ENCODE measurements at places on chromosomes 4 and X.

- DNase-seq, result no peak
Observed at GRCh38 chr4:184434501-184435066, 39.8 kb downstream of the IRF2 start.

- DNase-seq, result no peak
Observed at GRCh38 chr4:123952530-123953274, 556.1 kb downstream of the SPRY1 start.

GRCh38 chr4:137800861-137801260 lies 268.6 kb upstream of the PCDH18 start:
- DNase-seq, result no peak

GRCh38 chr4:82739287-82740190 lies 59.1 kb downstream of the SCD5 start:
- DNase-seq, result peak; percentile 78

DNA sequence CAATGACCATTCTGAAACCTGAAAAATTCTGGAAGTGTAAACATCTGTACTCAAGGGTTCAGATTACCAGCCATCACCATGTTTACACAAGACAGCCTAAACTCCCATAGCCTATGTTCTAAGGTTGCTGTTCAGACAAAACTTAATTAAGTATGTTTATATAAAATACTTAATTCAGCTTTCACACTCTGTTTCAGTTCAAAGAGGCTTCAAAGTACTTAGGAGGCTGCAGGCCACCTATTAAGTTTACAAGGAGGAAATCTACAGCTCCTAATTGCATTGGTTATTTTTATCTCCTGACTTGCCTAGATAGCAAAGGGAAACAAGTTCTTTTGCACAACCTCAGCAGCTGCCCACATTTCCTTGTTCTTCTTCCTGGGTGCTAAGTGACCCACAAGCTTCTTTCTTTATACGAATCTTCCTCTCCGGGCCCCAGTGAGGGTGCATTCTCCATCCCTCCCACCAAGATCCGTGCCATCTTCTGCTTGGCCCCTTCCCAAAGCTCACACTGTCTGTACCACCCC lies 2.0 kb downstream of the GAK start:
- no peak for DNase-seq

GRCh38 chrX:675279-675954 lies 44.8 kb downstream of the SHOX start:
- DNase-seq, result no peak

- no peak for DNase-seq
Observed at GRCh38 chrX:20681683-20682082, 415.0 kb upstream of the RPS6KA3 start.

GRCh38 chrX:150012647-150013381 lies 74.5 kb upstream of the EOLA2 start:
- DNase-seq, result no peak

- DNase-seq, result no peak
Observed at GRCh38 chr4:169915545-169915944, 110.7 kb downstream of the MFAP3L start.
